ENCODE measurements at places on chromosomes 11 and 22. TPM values are rescaled to one million over a fixed set of nuclear protein-coding genes. Genes with fewer than 3 reads are reported as not detected.

The LMO2 gene
- total RNA-seq, result not detected

DNA sequence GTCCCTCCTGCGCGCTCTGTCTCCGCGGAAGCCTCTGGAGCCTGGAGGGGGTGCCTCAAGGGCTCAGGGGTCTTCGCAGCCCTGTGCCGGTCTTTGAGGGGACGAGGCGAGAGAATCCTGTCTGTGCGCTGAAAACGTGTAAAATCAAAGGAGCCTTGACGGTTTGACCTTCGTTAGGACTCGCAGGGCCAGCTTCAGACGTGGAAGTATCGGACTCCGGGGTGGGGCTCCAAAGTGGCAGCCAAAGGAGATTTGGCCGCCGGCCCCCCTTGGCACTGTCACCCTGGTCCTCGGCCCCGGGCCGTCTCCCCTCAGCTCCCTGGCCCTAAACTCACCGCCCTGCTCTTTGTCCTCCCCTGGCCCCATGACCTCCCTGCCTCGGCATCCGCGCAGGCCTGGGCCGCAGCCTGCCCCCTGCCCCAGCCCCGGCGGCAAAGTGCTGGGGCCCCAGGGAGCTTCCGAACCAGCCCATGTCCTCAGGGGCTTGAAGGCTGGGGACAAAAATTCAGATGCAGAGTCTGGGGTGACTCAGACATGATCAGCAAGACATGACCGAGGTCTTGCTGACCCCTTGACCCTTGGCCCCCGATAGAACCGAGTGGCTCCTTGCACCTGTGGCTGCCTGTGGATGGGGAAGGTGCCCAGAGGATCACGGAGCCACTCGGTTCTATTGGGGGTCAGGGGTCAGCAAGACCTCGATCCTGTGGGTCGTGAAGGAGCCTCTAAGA is 6.9 kb upstream of the PHRF1 start:
- peaks cover 12% of the 10 kb centered on the region for H3K36me3 ChIP-seq
- peaks cover 2% of the 10 kb centered on the region for H3K27me3 ChIP-seq
- DNase-seq, result peak; percentile 9
- peaks cover 4% of the 10 kb centered on the region for H3K4me1 ChIP-seq
- H3K4me3 ChIP-seq, result peak overlapping the region; percentile 77
- peak overlapping the region; percentile 72 for H3K27ac ChIP-seq

The C11orf86 gene
- total RNA-seq, result not detected

GRCh38 chr11:68077617-68078582 is 39.1 kb downstream of the TCIRG1 start:
- DNase-seq, result no peak
- H3K27ac ChIP-seq, result peak overlapping the region; percentile 26
- peaks cover 3% of the 10 kb centered on the region for H3K36me3 ChIP-seq
- no peaks in the 10 kb centered on the region for H3K27me3 ChIP-seq

DNA sequence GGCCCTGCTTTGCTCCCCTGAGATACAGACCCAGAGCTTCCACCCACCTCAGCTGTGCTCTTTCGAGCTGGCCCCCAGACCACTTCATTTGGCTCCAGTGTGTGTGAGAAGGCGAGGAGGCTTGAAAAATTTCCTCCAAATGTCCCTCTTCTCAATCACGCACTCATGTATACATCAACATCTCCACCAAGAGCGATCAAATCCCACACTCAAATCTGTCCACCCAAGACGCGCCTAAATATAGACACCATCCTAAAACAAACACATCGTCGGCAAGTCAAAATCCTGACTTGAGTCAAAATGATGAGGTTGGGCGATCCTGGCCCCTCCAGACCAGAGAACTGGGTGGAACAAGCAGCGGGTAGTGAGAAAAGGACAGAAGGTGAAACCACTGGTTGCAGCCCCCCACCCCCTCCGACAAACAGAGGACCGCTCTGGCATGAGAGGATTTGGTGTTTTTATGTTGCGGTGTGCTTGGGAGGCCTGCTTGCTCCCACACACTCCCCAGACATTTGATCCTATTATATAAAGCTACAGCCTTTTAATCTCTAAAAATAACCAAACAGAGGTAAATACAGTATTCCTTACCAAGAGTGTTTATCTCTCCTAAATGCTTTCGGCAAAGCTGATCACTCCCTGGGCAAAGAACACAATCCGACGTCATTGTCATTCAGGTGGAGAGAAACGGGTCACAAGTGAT is 10.2 kb downstream of the MN1 start:
- no peaks in the 10 kb centered on the region for H3K36me3 ChIP-seq
- no peak overlapping the region for H3K27ac ChIP-seq
- no peaks in the 10 kb centered on the region for H3K4me1 ChIP-seq

The POU2AF3 gene
- not detected for total RNA-seq

The OR5L1 gene
- not detected for total RNA-seq

The MMP3 gene
- total RNA-seq, result not detected

DNA sequence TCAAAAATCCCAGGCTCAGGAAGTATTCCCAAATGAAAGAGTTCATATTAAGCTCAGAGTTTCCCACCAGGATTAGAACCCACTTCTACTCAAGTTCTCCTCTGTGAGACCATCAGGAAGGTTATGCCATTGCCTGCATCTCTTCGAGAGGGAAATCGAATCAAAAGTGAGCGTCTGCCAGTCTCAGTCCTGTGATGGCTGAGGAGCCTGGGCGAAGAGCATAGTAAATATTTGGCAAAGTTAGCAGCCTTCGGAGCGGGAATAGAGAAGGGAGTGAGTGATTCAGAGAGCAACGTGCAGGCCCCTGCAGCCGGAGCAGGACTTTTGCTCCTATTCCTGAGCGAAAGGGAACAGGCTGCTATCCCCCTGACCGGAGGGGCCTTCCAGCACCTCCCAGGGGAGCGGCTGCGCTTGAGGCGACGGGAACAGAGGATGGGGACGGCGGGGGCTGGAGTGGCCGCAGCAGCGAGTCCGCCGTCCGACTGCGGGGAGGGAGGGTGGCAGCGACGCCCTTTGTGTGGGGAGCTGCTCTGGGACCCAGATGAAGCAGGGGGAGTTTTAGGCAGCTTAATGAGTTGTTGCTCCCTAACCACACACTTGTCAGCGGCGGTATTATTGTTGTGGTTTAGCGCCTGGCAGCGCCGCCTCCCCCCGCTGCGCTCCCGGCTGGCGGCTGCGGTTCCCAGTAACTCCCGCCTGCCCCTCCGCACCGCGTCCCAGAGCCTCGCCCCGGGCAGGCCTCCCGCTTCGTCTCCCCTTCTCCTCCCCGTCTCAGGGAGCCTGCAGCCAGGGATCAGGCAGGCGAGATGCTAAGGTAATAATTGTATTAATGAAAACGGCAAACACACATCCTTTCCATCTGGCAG is 21.7 kb upstream of the NRGN start:
- no peak overlapping the region for H3K27ac ChIP-seq
- peaks cover 13% of the 10 kb centered on the region for H3K4me1 ChIP-seq
- peak; percentile 38 for DNase-seq
- peak overlapping the region; percentile 51 for H3K4me3 ChIP-seq
- peaks cover 2% of the 10 kb centered on the region for H3K36me3 ChIP-seq

DNA sequence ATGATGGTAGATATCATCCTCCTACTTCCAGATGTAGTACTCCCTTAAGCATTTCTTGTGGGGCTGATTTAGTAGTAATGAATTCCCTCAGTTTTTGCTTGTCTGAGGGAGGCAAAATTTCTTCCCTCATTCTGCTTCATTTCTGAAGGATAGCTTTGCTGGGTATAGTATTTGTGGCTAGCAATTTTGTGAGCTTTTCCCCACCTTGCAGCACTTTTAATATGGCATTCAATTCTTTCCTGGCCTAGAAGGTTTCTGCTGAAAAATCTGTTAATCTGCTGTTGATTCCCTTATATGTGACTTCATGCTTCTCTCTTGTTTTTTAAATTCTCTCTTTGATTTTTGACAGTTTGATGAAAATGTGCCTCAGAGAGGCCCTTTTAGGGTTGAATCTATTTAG is 50.4 kb downstream of the KCNQ1OT1 start:
- no peak overlapping the region for H3K4me3 ChIP-seq
- no peaks in the 10 kb centered on the region for H3K27me3 ChIP-seq
- peaks cover 36% of the 10 kb centered on the region for H3K36me3 ChIP-seq
- H3K27ac ChIP-seq, result no peak overlapping the region

DNA sequence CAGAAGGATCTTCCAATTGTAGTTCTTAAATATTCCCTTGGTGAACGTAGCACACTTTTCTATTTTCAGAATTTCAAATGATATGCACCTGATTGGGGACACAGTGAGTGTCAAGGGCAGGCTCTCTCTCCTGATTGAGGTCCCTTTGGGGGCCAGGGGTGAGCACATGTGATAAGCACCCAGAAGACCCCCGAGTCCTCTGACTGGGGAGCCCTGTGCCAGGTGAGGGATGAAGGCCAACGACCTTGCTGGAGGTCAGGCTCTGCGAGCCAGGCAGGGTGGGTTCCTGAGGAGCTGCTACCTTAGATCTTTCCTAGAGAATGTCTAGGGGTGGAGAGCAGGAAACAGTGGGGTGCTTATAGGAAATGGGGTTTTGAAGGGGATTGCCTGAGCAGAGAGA is 1253.9 kb downstream of the BRD1 start:
- H3K27me3 ChIP-seq, result peaks cover 31% of the 10 kb centered on the region
- DNase-seq, result no peak
- H3K4me1 ChIP-seq, result no peaks in the 10 kb centered on the region
- no peak overlapping the region for H3K4me3 ChIP-seq
- peaks cover 4% of the 10 kb centered on the region for H3K36me3 ChIP-seq

The RNF141 gene
- 12.5 TPM for total RNA-seq

- H3K27ac ChIP-seq, result no peak overlapping the region
- DNase-seq, result peak; percentile 83
- peak overlapping the region; percentile 32 for H3K4me3 ChIP-seq
- H3K4me1 ChIP-seq, result peaks cover 25% of the 10 kb centered on the region
- no peaks in the 10 kb centered on the region for H3K36me3 ChIP-seq
Measured at GRCh38 chr22:19756288-19757128, 4.1 kb upstream of the TBX1 start.

All from activated CD4-positive, alpha-beta T cell treated with anti-CD3 and anti-CD28 coated beads for 36 hours (primary cell).